ENCODE measurements at places on chromosomes 7 and 10.

DNA sequence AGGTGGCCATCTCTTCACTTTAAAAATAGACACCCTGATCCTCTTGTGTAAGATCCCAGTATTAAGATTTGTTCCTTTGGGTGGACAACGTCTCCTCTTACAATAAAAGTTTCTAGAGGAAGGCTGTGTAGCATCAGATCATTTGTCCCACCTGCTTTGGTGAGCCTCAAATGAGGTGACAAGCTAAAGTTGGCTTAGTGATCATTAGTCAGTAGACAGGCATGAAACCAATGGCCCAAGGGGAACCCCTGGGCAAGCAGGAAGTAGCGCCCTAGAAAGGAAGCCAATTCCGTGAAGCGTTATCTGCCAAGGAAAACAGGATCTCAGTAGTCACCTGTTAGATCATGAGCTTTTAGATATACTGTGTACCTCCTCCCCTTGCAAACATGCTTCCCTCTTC, 66.8 kb downstream of the PCGF5 start:
- DNase-seq = no peak

- DNase-seq = no peak
Measured at GRCh38 chr7:159130199-159130775, 14.4 kb downstream of the VIPR2 start.

GRCh38 chr10:27660711-27661110, 84.9 kb downstream of the MKX start:
- no peak for DNase-seq

- DNase-seq = no peak
Measured at GRCh38 chr7:75876126-75876881, 2.5 kb upstream of the RHBDD2 start.

DNA sequence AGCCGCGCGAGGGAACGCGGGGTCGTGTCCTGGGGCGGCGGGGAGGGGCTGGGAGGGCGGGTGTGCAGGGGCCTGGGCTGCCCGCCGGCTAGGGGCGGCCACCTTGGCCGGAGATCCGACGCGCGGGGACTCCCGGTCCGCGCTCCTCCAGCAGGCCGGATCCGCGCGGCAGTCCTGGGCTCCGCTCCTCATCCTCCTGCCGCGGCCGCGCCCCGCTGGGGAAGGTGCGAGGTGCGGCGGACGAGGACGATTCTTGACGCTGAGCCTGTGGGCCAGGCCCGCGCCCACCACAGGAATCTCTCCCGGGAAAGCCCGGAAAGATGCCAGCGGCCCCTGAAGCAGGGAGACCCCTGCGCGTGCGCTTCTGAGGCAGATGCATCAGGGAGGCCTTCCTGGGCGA, 6.6 kb upstream of the OGDHL start:
- DNase-seq = no peak

GRCh38 chr7:113197274-113197673, 78.9 kb upstream of the SMIM30 start:
- DNase-seq = no peak

GRCh38 chr7:55572378-55573233, at the start of gene VOPP1:
VOPP1 (minus strand) TSS chr7:55572502; CDS start chr7:55572324, 178 bp downstream.
- DNase-seq = peak; percentile 51

GRCh38 chr10:31751051-31751737, 177.4 kb downstream of the ARHGAP12 start:
- DNase-seq = no peak

Measured in NCI-H1694 (cell line).